Activated CD8-positive, alpha-beta T cell treated with anti-CD3 and anti-CD28 coated beads, Interleukin-2, amount 10 ng/mL, durations not matched to agents 7 days and 5 days (primary cell): ENCODE measurements at places on chromosomes 3 and 15. TPM values are rescaled to one million over a fixed set of nuclear protein-coding genes. Genes with fewer than 3 reads are reported as not detected.

DNA sequence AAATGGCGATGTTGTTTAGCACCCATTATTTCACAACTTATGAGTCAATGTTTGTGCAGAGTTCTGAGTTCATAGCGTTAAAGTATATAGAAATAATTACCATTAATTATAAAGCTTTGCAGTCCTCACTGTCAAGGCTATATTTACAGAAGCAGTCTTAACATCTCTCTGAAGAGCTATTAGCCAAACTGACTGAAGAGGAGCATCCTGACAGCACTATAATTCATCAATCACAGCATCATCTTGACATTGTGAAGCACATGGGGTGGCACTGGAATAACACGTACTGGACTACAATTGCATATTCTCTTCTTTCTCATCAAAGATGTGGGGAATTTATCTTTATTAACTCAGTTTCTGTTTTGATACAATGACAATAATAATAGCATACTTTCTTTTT lies 260.6 kb upstream of the MME start:
- H3K27ac ChIP-seq = no peak overlapping the region
- no peaks in the 10 kb centered on the region for H3K36me3 ChIP-seq
- no peaks in the 10 kb centered on the region for H3K27me3 ChIP-seq
- no peak overlapping the region for H3K4me3 ChIP-seq
- no peak for DNase-seq
- H3K4me1 ChIP-seq = no peaks in the 10 kb centered on the region

DNA sequence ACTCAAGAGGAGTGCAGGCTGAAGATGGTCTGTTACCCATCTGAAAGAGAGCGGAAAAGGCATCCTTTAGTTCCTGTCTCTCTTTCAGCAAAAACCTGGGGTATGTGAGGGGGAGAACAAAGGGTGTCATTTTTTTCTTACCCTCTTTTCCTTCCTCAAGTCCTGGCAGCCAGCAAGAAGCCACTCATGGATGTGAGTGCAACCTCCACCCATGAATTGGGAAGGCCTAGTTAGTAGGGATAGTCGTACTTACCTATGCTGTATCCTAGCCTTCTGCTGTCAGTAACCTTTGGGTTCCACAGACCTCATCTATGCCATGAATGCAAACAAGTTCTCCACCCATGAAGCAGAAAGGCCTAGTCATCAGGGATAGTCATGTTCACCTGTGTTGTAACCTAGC lies 472.8 kb downstream of the ZIC1 start:
- no peaks in the 10 kb centered on the region for H3K36me3 ChIP-seq
- H3K4me3 ChIP-seq = no peak overlapping the region
- no peak for DNase-seq
- H3K27me3 ChIP-seq = no peaks in the 10 kb centered on the region
- H3K4me1 ChIP-seq = no peaks in the 10 kb centered on the region

GRCh38 chr3:47475029-47475569 lies 642 bp downstream of the SCAP start:
- peak overlapping the region; percentile 93 for H3K4me3 ChIP-seq
- no peaks in the 10 kb centered on the region for H3K27me3 ChIP-seq
- peaks cover 6% of the 10 kb centered on the region for H3K36me3 ChIP-seq
- H3K4me1 ChIP-seq = peaks cover 31% of the 10 kb centered on the region

DNA sequence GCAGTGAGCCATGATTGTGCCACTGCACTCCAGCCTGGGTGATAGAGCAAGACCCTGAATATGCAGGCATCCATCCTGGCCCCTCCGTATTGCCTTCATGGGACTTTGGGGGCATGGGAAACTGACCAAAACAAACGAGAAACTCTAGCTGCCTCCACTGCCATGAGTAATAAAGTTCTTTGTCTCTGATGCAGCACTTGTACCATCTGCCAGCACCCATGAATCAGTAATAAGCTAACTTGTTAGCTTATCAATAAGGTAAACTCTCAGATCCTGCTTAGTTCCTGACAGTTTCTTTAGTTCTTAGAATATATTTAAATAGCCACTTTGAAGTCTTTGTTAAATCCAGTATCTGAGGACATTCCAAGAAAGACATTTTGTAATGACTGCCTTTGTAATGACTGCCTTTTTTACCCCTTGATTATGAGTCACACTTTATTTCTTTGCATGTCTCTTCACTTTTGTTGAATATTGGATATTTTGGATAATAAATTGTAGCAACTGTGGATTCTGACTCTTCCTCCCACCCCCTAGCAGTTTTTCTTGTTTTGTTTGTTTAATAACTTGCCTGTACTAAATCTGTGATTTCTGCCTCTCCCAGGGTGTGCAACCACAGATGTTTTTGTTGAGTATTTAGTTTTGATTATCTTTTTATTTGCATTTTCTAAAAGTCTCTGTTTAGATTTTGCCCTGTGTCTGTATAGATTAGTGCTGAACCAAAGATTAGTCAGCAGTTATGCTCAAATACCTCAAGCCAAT lies 136.9 kb downstream of the HCN4 start:
- H3K27ac ChIP-seq = no peak overlapping the region
- DNase-seq = no peak
- H3K4me3 ChIP-seq = no peak overlapping the region
- H3K4me1 ChIP-seq = no peaks in the 10 kb centered on the region
- no peaks in the 10 kb centered on the region for H3K36me3 ChIP-seq

DNA sequence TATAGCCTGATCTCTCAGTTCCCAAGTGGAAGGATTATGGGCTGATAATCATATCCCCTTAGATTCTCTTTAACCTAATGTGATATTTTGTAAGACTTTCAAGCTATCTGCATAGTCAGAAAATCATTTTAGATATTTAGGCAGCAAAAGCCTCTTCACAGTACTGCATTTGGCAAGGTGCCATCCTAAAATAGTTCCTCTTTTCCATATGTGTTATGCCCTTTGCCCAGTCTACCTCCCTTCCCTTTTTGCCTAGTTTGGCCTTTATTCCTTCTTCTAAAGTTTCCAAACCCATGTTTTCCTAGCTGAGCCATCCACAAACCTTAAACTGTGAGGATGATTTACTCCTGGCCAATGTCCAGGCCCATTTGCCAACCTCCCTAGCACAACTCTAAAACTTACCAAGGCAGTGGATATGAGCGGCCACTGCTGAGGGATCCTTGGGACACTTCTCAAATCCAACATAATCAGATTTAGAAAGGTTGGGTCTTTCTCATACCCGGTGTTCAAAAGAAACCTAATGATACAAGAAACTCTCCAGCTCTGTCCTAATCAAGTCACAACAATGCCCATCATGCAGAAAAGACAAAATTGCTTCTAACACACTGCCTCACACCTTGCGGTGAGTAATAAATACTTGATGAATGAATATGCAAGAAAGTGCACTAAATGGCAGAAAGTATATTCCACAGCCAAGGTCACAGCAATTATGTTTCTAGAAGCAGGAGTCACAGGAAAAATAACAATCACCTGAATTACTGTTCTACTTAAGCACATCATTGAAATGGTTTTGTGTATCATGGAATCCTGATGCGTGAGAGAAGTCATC lies 493.9 kb downstream of the NLGN1 start:
- DNase-seq = no peak
- no peak overlapping the region for H3K4me3 ChIP-seq
- H3K36me3 ChIP-seq = no peaks in the 10 kb centered on the region
- H3K27me3 ChIP-seq = no peaks in the 10 kb centered on the region
- H3K4me1 ChIP-seq = no peaks in the 10 kb centered on the region

DNA sequence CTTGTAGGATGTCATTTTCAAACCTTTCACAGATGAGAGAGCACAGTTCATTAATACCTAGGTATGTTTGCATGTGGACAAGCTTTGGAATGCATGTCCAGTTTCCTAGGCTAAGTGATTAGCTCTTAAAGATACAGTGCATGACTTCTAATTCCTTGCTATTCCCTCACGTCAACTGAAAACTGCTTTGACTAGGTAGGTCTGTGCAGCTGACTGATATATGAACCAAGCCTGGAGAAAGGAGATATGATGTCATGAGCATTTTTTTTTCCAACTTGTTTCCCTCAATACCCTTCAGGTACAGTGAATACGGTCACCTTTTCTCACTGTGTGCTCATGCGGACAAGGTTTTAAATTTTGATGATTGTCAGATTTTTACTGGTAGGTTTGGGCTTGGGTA lies 41.6 kb upstream of the TASOR start:
- H3K27ac ChIP-seq = peak overlapping the region; percentile 96
- no peaks in the 10 kb centered on the region for H3K27me3 ChIP-seq
- DNase-seq = no peak
- H3K36me3 ChIP-seq = peaks cover 88% of the 10 kb centered on the region
- H3K4me3 ChIP-seq = peak overlapping the region; percentile 71

DNA sequence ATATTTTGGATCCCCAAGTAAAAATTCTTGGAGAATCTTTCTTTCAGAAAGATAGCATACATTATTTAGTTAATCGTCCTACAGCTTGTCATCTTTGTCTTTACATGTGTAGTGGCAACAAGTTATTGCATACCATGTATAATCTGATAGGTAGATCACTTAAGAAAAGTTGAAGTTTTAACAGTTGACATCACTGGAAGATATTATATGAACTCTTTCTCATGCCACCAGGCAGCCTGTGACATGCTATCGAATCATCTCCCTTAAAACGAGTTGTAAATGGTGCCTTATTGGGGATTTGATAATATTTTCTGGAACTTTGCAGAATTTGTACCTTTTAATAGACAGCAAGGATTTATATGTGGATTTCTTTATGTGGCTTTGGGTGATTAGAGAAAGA lies 8.7 kb downstream of the U2SURP start:
- no peak overlapping the region for H3K4me3 ChIP-seq
- no peak for DNase-seq
- no peak overlapping the region for H3K27ac ChIP-seq
- H3K27me3 ChIP-seq = no peaks in the 10 kb centered on the region

- no peaks in the 10 kb centered on the region for H3K27me3 ChIP-seq
- no peak overlapping the region for H3K27ac ChIP-seq
Measured at GRCh38 chr3:31147550-31147949, 253.1 kb upstream of the GADL1 start.

DNA sequence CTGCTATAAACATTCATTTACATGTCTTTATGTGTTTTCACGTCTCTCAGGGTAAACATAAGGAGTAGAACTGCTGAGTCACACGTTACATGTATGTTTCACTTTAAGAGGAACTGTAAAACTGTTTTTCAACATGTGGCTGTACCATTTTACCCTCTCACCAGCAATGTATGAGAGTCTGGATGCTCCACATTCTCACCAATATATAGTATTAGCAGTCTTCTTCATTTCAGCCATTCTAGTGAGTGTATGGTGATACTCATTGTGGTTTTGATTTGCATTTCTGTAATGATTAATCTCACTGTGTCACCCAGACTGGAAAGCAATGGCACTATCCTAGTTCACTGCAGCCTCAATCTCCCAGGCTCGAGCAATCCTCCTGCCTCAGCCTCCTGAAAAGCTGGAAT lies 37.1 kb downstream of the PHC3 start:
- no peak overlapping the region for H3K27ac ChIP-seq
- H3K4me1 ChIP-seq = peaks cover 9% of the 10 kb centered on the region

DNA sequence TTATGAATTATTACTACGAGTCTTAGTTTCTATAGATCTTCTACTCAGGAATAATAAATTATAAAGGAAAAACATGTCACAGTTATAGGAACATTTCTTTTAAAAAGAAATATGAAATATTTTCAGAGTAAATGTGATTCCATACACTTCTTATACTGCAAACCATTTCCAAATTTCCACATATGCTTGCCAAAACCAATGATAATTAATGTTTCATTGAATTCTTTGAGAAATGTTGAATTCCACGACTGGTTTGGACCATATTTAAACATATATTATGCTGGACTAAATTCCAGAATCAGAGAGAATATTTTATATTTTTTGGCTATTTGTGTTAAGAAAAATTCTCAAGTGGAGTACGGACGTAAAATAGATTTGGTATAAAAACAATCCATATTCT lies 144.6 kb downstream of the EPHA3 start:
- no peak overlapping the region for H3K4me3 ChIP-seq
- no peaks in the 10 kb centered on the region for H3K4me1 ChIP-seq
- no peak for DNase-seq
- H3K27me3 ChIP-seq = no peaks in the 10 kb centered on the region

- DNase-seq = no peak
- no peaks in the 10 kb centered on the region for H3K36me3 ChIP-seq
- no peak overlapping the region for H3K27ac ChIP-seq
- H3K4me3 ChIP-seq = no peak overlapping the region
- H3K27me3 ChIP-seq = peaks cover 5% of the 10 kb centered on the region
Measured at GRCh38 chr3:150495149-150495548, 51.1 kb downstream of the SERP1 start.

GRCh38 chr3:15405448-15406050 lies 21.8 kb downstream of the METTL6 start:
- no peak overlapping the region for H3K4me3 ChIP-seq
- peaks cover 1% of the 10 kb centered on the region for H3K27me3 ChIP-seq
- peak; percentile 52 for DNase-seq
- H3K4me1 ChIP-seq = peaks cover 12% of the 10 kb centered on the region
- H3K27ac ChIP-seq = no peak overlapping the region

DNA sequence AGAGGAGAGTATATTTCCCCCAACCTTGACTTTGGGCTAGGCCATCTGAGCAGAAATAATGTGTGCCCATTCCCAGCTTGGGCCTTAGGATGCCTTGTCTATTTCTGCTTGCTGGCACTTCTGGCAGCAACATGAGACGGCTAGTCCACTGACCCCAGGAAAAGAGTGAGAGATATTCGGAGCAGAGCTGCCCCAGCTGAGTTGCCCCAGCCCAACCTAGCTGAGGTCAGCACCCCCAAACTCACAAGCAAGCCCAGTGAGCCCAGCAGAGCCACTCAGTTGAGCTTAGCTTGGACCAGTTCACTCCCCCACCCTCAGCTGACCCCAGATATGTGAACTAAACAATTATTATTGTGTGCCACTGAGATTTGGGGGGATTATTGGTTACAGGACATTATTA lies 20.2 kb downstream of the ITGA11 start:
- no peak overlapping the region for H3K27ac ChIP-seq
- H3K27me3 ChIP-seq = peaks cover 4% of the 10 kb centered on the region
- H3K4me3 ChIP-seq = no peak overlapping the region
- H3K4me1 ChIP-seq = peaks cover 3% of the 10 kb centered on the region
- no peaks in the 10 kb centered on the region for H3K36me3 ChIP-seq
- DNase-seq = no peak

GRCh38 chr3:39075910-39076309 lies 24.1 kb downstream of the WDR48 start:
- peaks cover 4% of the 10 kb centered on the region for H3K4me1 ChIP-seq
- H3K4me3 ChIP-seq = no peak overlapping the region
- no peak for DNase-seq
- peaks cover 24% of the 10 kb centered on the region for H3K36me3 ChIP-seq
- no peaks in the 10 kb centered on the region for H3K27me3 ChIP-seq

- no peaks in the 10 kb centered on the region for H3K4me1 ChIP-seq
- no peak for DNase-seq
- H3K4me3 ChIP-seq = no peak overlapping the region
- H3K27ac ChIP-seq = no peak overlapping the region
- H3K27me3 ChIP-seq = peaks cover 4% of the 10 kb centered on the region
Measured at GRCh38 chr3:13215940-13216546, 142.8 kb upstream of the IQSEC1 start.

- H3K27ac ChIP-seq = no peak overlapping the region
- no peaks in the 10 kb centered on the region for H3K27me3 ChIP-seq
- no peak overlapping the region for H3K4me3 ChIP-seq
- DNase-seq = no peak
- no peaks in the 10 kb centered on the region for H3K36me3 ChIP-seq
Measured at GRCh38 chr15:27466758-27467157, 495.8 kb downstream of the GABRG3 start.

- DNase-seq = no peak
- H3K36me3 ChIP-seq = peaks cover 77% of the 10 kb centered on the region
- no peaks in the 10 kb centered on the region for H3K27me3 ChIP-seq
Measured at GRCh38 chr3:48930590-48930989, 11.9 kb downstream of the ARIH2 start.

NTRK3 gene
- total RNA-seq = not detected

PTPRG gene
- total RNA-seq = not detected

GPR87 gene
- not detected for total RNA-seq

ANKUB1 gene
- total RNA-seq = not detected

MOBP gene
- total RNA-seq = not detected

CSNK1G1 gene
- 26.8 TPM for total RNA-seq
